ENCODE measurements at places on chromosomes 6 and 20.

DNA sequence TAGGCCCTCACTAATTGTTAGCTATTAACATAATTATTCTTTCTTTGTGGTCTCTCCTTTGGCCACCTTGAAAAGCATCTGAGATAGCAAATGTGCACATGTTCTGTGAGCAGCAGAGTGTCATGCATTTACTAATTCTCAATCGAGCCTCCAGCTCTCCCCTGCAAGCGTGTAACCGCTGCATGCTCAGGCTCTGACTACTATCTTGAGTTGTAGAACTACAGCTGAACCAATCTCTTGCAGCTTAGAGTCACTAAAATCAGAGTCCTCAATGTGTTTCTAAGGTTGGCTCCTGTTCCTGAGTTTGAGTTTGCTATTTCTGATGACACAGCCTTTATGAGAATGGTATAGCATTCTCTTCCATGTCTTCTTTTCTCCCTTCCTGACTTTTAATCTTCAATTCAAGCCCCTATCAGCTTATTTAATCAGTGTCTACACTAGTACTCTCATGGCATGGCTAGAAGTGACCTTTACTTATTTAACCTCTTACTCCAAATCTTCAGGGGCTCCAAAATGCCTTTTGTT, 65.5 kb downstream of the PPP1R3G start:
- H3K27me3 ChIP-seq: no peaks in the 10 kb centered on the region
- H3K27ac ChIP-seq: no peak overlapping the region
- H3K36me3 ChIP-seq: no peaks in the 10 kb centered on the region
- H3K4me3 ChIP-seq: no peak overlapping the region
- no peak for DNase-seq

GRCh38 chr20:38008233-38008944, 24.9 kb downstream of the TTI1 start:
- H3K4me3 ChIP-seq: no peak overlapping the region
- no peak overlapping the region for H3K27ac ChIP-seq
- H3K4me1 ChIP-seq: no peaks in the 10 kb centered on the region
- H3K36me3 ChIP-seq: peaks cover 89% of the 10 kb centered on the region

DNA sequence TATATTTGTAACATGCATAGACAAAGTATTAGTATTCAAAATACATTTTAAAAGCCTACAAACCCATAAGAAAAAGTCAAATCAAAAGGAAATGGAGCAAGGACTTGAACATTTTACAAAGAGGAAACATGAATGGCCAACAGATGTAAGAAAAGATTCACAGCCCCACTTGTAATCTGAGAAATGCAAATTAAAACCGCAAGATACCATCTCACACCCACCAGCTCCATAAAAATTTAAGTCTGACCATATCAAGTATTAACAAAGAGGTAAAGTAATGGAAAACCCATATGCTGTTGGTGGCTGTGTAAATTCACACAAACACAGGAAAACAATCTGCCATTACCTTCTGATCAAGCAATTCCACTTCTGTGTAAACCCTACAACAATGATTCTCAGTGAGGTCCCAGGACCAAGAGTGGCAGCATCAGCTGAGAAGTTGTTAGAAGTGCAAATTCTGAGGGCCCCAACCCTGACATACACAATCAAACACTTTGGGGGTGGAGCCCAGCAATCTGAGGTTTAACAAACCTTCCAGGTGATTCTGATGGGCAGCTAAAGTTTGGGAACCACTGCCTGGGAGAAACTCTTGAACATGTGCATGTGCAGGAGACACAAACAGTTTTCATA, 30.9 kb downstream of the BCL2L1 start:
- H3K4me3 ChIP-seq: no peak overlapping the region
- peaks cover 47% of the 10 kb centered on the region for H3K4me1 ChIP-seq
- H3K27me3 ChIP-seq: no peaks in the 10 kb centered on the region
- peak overlapping the region; percentile 24 for H3K27ac ChIP-seq
- DNase-seq: no peak

- no peak within 1 kb of the TSS for H3K4me3 ChIP-seq
- H3K27ac ChIP-seq: no peak within 1 kb of the TSS
- H3K36me3 ChIP-seq: no peaks in the 10 kb centered on the region
- no peak for DNase-seq
- H3K4me1 ChIP-seq: no peaks in the 10 kb centered on the region
- H3K27me3 ChIP-seq: no peaks in the 10 kb centered on the region
Measured at GRCh38 chr6:12716298-12716916, at the start of gene PHACTR1. TSS of gene PHACTR1 (plus strand) at chr6:12716767.

GRCh38 chr20:14543040-14543439, 205.6 kb upstream of the FLRT3 start:
- H3K4me3 ChIP-seq: no peak overlapping the region
- H3K27ac ChIP-seq: no peak overlapping the region
- DNase-seq: no peak
- no peaks in the 10 kb centered on the region for H3K36me3 ChIP-seq
- H3K4me1 ChIP-seq: no peaks in the 10 kb centered on the region

- no peaks in the 10 kb centered on the region for H3K4me1 ChIP-seq
- H3K27me3 ChIP-seq: no peaks in the 10 kb centered on the region
- H3K4me3 ChIP-seq: no peak overlapping the region
- no peak overlapping the region for H3K27ac ChIP-seq
- H3K36me3 ChIP-seq: no peaks in the 10 kb centered on the region
- DNase-seq: no peak
Measured at GRCh38 chr6:165644586-165645266, 18.3 kb downstream of the PDE10A start.
